ENCODE measurements at places on chromosomes 3 and 15. TPM values are rescaled to one million over a fixed set of nuclear protein-coding genes. Genes with fewer than 3 reads are reported as not detected.

RNU5B-1 gene
- not detected for total RNA-seq

KIF7 gene
- 16.4 TPM for total RNA-seq

MUSTN1 gene
- not detected for total RNA-seq

ANKUB1 gene
- not detected for total RNA-seq

FBXL22 gene
- 0.50 TPM for total RNA-seq

ETV5 gene
- 26.1 TPM for total RNA-seq

CFAP100 gene
- total RNA-seq, result not detected

CPA3 gene
- 0.12 TPM for total RNA-seq

TMEM158 gene
- 5.4 TPM for total RNA-seq

GPR62 gene
- under 0.01 TPM for total RNA-seq

SLITRK3 gene
- total RNA-seq, result not detected
